ENCODE measurements at places on chromosomes 2 and 18.

- DNase-seq: peak; percentile 18
These were observed 147.2 kb downstream of the DTNA start for GRCh38 chr18:34857320-34857719.

DNA sequence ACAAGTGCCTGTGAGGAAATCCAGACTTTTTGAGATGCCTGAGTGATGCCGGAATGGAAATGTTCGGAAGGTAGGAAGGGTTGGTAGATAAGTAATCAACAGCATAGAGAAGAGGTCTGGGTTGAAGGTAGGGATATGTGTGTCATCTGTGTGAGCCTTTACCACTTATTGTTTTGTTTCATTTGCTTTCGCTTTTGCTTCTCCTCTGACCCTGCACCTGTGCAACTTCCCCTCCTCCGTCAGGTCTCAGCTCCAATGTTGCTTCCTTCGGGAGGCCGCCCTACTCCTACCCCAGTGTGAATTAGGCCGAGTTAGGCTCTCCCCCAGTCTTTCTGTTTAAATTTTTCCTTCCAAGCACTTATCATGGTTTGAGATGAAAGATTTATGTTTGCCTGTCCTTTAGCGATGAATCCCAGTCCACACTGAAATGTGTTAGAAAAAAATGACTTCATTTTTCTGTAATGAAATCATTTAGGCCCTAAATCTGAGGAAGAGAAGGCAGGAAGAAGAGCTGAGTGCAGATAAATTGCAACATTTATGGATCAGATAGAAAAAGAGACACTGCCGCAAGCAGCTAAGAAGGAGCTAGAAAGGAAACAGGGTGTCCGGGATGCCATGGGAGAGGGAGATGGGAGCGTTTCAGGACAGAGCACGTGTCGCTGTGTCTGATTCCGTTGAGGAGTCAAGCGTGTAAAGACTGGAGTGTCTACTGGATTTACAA lies 139.6 kb upstream of the PELI1 start:
- DNase-seq: peak; percentile 65

- peak; percentile 40 for DNase-seq
These were observed 103.3 kb upstream of the VRK2 start for GRCh38 chr2:57943315-57943714.

DNA sequence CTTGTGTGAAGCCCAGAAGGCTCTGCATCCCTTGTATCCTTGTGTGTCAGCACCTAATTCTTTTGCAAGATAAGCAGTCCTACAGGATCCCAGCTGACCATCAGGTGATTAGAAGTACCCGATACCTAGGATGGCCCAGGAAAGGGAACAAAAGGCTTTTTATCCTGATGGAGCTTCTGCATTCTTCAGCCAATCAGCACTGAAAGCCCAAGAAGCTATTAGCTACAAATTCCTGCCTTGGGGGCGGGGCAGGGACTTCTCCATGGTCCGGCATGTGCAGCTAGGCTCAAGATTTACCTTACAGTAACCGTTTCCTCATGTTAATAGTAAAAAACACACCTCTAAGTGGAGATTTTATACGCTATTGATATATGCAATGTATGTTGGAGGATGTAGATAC lies 264.6 kb upstream of the THUMPD2 start:
- DNase-seq: no peak

GRCh38 chr2:68901199-68901514 lies 30.0 kb upstream of the BMP10 start:
- peak; percentile 16 for DNase-seq

- DNase-seq: peak; percentile 49
These were observed 57.1 kb downstream of the CAVIN2 start for GRCh38 chr2:191789796-191790195.

DNA sequence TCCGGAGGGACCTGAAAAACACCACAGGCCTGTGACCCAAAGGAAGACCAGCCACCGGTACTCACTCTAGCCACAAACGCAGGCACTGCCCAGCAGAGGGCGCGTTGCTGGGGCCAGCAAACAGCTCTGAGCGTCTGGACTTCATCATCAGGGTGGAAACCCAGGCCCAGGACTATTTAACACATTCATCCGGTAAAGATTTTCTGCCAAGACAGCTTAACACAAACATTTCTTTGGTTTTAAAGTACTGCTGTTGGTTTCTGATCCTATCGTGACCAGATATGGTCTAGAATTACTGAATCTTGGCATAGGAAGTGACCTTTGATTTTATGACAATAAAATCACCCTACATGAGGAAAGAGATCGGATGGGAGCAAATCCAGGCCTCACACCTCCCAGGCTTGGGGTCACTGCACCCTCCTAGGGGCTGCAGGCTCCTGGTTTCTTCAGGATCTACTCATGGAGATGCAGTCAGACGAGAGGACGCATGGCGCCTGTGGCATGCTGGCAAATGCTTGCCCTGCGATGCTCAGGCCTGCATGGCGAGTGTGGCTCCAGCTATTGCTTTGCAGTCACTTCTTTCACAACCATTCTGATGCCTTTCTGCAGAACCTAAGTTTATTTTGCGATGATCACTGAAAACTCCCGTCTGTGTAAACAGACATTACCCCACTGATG lies 130.4 kb downstream of the COL4A4 start:
- peak; percentile 27 for DNase-seq

Data from fibroblast of skin of right biceps (primary cell).